ENCODE measurements at places on chromosomes 6 and 20.

DNA sequence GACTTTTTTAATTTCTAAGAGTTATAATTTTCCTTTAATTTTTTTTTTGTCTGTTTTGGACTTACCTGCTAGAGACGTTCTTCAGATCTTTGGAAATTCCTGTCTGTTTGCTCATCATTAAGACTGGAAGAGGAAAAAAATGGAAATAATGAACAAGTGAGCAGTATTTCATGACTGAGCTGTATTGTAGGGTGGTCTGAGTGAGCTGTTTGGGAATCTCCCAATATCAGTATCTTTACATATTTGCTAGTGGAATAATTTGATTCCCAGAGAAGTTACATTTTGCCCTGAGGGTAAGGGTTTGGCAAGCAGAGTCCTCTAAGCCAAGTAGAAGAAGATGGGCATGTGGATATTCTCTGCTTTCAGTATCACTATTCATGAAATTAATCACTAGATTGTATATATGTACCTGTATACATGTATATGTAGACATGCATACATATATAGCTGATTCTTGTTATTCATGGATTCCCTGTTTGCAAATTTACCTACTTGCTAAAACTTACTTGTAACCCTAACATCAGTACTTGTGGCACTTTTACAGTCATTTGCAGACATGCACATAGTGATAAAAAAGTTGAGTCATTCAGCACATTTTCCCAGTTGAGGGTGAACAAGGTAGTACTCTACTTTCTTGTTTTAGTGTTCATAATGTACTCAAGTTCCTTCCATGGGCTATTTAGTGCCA lies 13.5 kb downstream of the ZC2HC1B start:
- DNase-seq: no peak

- DNase-seq: no peak
Observed at GRCh38 chr20:48350313-48350988, 477.3 kb downstream of the PREX1 start.

DNA sequence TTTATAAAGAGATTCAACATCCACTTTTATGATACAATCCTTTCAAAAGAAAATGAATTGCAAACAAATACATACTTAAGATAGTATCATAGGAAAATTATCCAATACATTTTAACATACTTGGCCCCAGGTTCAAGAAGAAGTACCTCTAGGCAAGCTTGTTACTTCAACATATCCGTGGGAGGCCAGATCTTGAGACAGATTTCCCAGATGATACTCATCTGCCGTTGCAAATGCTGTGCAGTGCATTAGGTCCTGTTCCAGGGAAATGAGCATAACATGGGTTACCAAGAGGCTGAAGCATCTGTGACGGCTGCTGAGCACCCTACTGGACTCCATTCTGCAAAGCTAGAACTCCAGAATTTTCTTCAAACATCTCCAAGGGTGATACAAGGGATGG lies 15.6 kb downstream of the RMND1 start:
- no peak for DNase-seq

- DNase-seq: no peak
Observed at GRCh38 chr20:48999890-49000870, 45.9 kb upstream of the CSE1L start.

GRCh38 chr20:50041246-50041873 lies 58.6 kb downstream of the SNAI1 start:
- DNase-seq: no peak

All from heart right ventricle (tissue), 16 donors.